ENCODE measurements at places on chromosomes 7 and 10. TPM values are rescaled to one million over a fixed set of nuclear protein-coding genes. Genes with fewer than 3 reads are reported as not detected.

Gene AMPH
- 4.8 TPM for polyA plus RNA-seq

Gene ANKRD61
- 0.18 TPM for polyA plus RNA-seq

Gene TNPO3
- 29.0 TPM for polyA plus RNA-seq

Gene CPVL
- polyA plus RNA-seq = 0.14 TPM

Gene EZH2
- polyA plus RNA-seq = 16.9 TPM

Gene HYAL4
- polyA plus RNA-seq = not detected

Gene ZNF12
- polyA plus RNA-seq = 5.0 TPM

Gene ADAP1
- polyA plus RNA-seq = 0.58 TPM

Gene EBLN1
- not detected for polyA plus RNA-seq

Gene CCDC136
- 1.1 TPM for polyA plus RNA-seq

Gene CTTNBP2
- polyA plus RNA-seq = 0.35 TPM

Gene PIK3AP1
- 0.04 TPM for polyA plus RNA-seq

Gene PRKCQ
- polyA plus RNA-seq = 0.37 TPM

Gene TAS2R5
- polyA plus RNA-seq = 1.3 TPM

Gene TEX47
- polyA plus RNA-seq = not detected

Measured in endothelial cell of umbilical vein (primary cell).